ENCODE measurements at places on chromosomes 16 and 17.

- no peak for DNase-seq
Observed at GRCh38 chr17:29151567-29151966, 28.6 kb downstream of the MYO18A start.

DNA sequence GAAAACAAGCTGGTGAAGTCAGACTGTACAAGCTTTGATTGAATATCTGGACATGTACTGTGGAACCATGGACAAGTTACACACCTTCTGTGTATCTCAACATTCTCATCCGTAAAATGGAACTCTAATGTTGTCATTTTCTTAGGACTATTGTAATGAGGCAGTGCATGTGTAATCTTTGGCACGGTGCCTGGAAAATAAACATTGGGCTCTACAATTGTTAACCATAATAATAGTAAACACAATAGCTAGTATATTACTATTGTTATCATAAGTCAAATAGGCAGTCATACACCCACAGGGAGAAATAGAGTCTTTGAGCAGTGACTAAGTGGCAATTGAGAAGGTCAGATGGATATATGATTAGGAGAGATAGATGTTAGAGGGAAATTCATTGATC, 39.8 kb upstream of the ANKFN1 start:
- DNase-seq: no peak

DNA sequence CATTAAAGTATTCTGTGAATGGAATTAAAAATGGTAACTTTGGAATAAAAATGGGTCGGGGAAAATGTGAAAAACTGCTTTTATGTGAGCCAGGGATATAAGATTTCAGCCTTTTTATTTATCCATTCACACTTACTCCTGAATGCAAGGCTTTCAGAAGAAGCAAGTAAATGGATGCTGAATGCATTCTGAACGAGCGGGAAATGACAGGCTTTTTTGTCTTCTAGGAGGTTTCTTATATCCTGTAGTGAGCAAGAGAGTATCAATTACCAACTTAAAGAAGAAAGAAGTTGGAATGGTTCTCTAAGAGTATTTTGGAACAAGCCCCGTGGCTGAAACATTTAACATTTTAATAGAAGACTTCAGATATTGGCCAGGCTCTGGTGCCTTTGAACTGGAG, 36.0 kb downstream of the NUP93 start:
- no peak for DNase-seq

- DNase-seq: no peak
Observed at GRCh38 chr17:1882836-1883235, 53.0 kb downstream of the RPA1 start.

DNA sequence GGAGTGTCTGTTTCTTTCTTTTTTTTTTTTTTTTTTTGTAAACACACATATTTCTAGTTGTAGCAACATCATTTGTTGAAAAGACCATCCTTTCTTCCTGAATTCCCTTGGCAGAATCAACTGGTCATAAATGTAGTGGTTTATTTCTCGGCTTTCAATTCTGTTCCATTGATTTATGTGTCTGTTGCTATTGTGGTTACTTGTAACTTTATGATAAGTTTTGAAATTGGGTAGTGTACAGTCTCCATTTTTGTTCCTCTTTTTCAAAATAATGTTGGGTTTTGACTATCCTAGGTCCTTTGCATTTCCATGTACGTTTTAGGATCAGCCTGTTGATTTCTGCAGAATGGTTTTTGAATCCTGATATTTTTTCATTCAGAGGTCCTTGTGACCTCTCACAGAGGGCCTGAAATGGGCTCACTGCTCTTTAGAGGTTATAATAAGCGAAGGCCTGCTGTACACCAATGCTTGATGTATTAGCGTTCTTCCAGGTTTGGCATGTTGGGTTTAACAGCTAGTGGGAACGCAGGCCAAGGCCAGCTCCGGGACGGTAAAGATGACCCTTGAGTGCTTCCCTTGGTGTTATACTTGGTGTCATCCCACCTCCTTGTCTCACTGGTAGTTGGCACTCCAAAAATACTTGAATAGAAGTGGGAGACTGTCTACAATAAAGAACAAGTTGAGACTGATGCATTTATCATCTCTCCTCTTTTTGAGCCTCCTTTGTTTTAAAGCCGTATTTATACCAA, 43.8 kb downstream of the ZNRF1 start:
- DNase-seq: no peak
